ENCODE measurements at places on chromosomes 13 and 19.

GRCh38 chr13:95180513-95181245 lies 120.6 kb downstream of the ABCC4 start:
- peak; percentile 33 for DNase-seq

- no peak for DNase-seq
These were observed 35.3 kb downstream of the CERS4 start for GRCh38 chr19:8244442-8244841.

GRCh38 chr13:105184201-105184600 lies 1351.3 kb downstream of the EFNB2 start:
- no peak for DNase-seq

DNA sequence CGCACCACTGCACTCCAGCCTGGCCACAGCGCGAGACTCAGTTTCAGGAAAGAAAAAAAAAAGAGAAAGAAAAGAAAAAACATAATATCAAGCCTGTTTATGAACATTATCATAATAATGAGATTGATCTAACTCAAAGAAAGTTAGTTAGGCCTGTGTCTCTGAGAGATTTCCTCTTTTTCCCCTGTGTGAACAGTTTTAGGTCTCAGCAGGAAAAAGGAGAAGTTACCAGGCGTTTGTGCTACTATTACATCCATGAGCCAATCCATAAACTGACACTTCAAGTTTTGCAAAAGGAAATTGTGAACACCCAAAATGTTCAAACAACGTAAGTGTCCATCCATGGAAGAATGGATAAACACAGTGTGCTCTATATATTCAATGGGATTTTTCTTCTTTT lies 3.8 kb downstream of the TARM1 start:
- DNase-seq = no peak

DNA sequence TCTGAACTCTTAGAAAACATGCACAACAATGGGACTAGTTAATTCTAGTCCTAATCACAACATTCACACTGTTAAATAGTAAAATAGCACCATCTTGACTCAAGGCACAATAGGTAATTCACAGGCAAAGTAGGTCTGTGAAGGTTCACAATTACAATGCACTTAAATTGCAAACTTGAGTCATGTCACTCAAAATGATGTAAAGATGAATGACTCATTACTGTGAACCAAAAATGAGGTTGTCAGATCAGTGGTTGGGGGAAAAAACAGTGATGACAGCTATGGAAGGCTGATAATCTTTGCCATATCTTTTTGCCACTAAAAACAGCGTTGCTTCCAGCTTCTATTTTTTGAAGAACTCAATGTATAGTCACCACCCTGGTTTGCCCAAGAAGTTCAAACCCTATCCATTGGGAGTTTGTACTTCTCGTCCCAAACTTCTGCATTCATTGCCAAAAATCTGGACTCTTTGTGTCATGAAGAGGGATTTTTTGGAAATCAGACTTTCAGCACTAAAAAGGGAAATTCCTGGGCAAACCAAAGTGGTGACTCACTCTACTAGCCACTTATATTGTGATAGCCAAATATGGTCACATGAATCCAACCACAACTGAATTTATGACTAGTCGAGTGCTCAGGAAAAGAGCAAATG lies 200.9 kb upstream of the TMTC4 start:
- DNase-seq = no peak

- no peak for DNase-seq
These were observed 41.4 kb downstream of the ZNF823 start for GRCh38 chr19:11697284-11697855.

- DNase-seq = no peak
These were observed 62.3 kb downstream of the EFNB2 start for GRCh38 chr13:106473154-106473553.

DNA sequence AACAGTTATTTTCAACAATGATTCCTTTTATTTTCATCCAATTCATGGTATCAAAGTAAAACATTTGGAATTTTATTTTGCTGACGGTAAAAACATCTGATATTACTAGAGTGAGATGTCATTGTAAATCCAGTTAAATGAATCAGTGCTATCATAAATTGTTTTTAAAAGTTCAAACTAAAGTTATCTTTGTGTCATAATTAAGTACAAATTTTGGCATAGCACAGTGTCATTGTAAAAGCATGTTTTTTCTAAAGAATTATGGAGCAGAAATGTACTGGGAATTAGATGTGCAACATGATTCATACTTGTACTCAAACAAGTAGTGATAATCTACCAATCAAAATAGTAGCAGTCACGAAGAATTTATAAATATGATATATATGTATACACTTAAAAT lies 92.8 kb downstream of the FAM216B start:
- no peak for DNase-seq

- DNase-seq = peak; percentile 68
These were observed at the start of gene APLP1 for GRCh38 chr19:35868172-35868822. APLP1 (plus strand) TSS chr19:35868574; CDS start chr19:35868637, 63 bp downstream.

GRCh38 chr13:76884186-76884906 lies 1.9 kb downstream of the KCTD12 start:
- DNase-seq = no peak

DNA sequence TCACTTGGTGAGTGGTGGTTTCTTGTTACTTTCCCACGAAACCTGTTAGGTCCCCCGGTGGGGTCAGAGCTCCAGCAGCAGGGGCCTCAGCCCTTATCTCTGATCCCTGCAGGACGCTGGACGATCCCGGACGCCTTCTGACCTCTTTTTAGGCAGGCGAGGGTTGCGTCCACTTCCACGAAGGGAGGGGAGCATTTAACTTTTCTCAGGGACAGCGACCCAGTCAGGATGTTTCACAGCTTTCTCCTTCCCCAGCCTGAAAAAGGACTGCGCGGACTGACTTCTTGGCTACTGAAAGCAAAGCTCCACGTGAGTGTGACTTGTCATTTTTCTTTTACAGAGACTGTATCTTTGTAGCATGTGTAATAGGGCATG lies 692 bp downstream of the ZNF234 start:
- DNase-seq = peak; percentile 14

- no peak for DNase-seq
These were observed 17.5 kb upstream of the NWD1 start for GRCh38 chr19:16702123-16702522.

- no peak for DNase-seq
These were observed 14.0 kb upstream of the ZNF468 start for GRCh38 chr19:52871466-52871865.

DNA sequence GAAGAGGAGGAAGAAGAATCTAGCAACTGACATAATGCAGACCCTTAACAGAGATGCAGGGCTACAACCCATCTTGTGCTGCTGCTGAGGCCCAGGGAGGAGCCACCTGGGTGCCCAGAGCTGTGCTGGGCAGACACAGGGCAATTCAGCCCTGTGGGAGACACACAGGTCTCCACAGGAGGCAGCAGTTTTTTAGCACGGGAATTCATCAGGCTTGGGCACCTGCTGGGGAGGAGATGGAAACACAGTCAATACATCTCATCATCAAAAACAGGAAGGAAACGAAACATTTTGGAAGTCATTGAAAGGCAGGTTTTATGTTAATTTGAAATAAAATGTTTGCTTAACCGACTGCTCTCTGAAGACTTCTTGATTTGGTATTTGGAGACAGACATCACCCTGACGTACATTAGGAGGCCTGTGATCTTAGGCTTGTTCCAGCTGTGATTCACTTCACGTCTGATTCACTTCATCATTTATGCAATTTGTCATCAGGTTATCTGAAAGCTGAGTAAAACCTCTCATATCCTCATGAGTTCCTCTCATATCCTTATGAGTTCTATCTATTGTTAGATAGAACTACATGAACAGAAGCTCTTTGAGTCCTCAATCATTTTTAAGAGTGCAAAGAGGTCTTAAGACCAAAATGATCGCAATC lies 77.4 kb downstream of the CYSLTR2 start:
- no peak for DNase-seq

GRCh38 chr19:4342314-4342614 lies 1.1 kb upstream of the MPND start:
- DNase-seq = no peak

All from A549 (cell line).